ENCODE measurements at places on chromosomes 6 and 20.

DNA sequence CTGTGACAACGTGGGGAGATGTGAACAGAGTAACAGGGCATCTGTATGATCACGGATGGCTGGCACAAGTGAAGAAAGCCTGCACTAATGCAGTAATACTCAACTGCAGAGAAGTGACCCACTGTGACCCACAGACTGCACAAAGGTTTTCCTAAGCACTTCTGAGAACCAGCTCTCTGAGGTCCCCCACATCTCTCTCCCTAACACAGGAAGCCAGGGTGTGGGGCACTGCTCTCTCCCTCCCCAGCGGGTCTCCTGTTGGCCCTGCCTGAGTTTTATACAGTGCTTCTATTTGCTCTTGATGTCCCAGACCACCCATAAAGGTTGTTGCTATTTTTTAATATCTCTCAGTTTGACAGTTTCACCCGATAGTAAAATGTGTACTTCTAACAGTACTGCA lies 11.3 kb downstream of the APMAP start:
- no peak for DNase-seq

DNA sequence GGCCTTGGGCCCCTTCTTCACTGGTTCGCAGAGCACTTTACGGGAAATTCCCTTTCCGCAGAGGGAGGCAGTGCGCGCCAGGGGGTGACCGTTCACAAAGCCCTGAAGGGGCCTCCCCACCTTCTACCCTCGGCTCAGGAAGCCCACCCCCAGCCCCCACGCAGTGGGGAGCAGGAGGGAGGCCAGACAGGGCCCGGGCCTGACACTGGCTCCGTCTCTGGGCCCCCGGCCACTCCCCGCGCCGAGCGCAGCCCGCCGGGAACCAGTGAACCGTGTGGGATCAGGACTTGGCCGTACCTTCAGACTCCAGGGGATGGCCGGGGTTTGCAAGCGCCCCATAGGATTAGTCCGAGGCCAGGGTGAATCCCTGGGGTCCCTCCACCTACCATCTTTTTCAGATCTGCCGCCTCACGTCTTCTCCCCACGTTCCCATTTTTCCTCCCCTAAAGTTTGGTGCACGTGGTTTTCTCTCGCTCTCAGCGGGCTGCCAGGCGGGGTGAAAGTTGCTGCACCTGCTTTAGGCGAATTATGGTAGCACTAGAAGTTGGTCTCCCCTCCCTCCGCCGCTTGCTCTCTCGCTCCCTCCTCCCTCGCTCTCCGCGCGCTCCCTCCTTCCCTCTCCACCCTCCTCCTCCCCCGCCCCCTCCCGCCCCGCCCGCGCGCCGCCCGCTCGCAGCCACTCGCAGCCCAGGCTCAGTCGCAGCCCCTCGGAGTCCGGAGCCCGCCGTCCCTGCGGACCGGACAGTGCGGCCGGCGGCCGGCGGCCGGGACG lies at the start of gene FOXP4:
FOXP4 (plus strand) TSS at position 679 of the 772 bp plus-strand sequence. CDS start 19,380 bp downstream, outside the sequence.
- peak; percentile 87 for DNase-seq

DNA sequence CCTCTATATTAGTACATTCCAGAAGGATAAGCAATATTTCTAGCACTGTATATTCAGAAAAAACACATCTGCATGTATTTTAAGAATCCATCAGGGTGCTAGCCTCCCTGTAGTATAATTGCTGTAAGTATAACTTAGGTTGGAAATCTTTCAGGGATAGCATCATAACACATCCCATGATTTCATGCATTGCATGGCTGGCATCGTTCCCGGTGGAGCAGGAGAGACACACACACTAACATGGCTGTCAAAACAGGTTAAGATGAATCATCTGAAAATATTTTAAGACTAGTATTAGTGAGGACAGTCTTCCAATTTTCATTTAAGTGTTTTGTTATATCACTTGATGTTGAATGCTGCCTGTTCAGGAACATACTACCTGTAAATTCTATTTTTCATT lies 32.1 kb upstream of the CENPW start:
- DNase-seq, result no peak

DNA sequence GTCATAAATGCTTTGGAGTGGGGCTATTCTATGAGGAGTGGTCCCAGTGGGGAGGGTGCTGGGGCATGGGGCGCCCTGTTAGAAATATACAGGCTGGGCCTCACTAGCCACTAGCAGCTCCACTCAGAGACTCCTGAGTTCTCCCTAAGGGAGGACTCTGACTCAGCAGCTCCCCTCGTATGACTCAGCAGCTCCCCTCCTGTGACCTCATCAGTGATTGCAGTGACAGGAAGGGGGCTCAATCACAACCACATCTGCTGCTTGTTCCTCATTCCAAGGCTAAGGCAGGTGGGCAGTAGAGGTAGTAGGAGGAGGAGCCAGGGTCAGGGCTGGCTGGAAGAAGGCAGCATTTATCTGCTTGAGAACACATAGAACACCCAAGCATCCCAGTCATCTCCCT lies 73.7 kb downstream of the PRND start:
- no peak for DNase-seq

DNA sequence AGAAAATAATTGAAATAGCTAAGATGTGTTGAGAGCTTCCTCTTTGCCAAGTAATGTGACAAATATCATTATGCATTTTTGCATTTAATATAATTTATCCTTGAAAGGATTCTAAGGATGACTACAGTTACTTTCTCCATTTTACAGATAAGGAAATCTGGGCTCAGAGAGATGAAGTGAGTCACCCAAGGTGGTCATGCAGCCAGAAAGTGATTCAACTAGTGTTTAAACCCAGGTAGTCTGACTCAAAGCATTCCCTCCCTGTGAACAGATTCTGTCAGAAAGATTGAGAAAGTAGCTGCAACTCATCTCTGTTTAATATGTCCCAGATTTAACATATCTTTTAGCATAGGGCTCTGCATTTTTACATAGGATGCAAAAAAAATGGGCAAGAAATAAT lies 28.1 kb downstream of the NRSN1 start:
- no peak for DNase-seq

- DNase-seq, result no peak
These were observed 26.8 kb downstream of the ZNF451 start for GRCh38 chr6:57116776-57117175.

DNA sequence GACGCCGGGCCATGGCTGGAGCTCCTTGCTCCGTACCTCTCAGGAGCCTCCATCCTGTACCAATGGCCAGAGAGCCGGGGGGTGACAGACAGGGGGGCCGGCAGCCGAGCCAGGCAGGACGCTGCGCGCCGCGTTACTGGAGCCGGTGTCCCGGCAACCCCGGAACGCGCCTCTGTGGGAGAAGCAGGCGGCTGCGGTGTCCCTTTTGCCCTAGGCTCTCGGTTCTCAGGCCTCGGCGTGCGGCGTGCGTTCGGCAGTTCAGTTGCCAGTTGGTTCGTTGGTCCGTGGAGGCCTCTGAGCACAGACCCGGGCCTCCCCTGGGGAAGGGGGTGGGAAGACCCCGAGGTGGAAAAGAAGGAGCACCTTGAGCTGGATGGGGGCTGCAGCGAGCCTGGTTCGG lies at the start of gene SPATS1:
SPATS1 (plus strand) TSS at position 162 of the 400 bp plus-strand sequence. CDS start 446 bp downstream, outside the sequence.
- no peak for DNase-seq

DNA sequence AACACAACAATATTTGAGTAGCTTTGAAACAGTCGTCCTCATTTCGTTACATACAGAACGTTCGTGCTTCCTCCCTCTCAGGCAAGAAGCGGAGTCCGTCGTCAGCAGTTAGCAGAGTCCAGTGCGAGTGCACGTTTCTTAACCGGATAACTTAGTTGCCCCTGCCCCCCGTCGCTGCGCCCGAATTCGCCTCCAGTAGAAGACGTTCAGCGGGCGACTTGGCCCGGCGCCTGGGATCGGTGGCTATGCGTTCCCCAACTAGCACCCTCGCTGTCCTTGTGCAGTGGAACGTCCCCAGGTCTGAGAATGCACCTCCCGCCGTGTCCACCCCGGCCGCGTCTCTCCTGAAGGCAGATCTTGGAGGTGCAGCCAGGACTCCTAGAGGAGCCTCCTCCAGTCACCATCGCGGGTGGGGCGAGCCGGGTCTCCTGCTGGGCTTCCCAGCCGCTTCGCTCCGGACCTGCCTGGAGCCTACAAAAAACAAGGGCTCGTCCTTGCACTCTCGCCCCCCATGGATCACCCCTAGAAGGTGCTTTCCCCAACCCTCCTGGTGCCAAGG lies 910 bp upstream of the PCSK2 start:
- no peak for DNase-seq

- DNase-seq, result no peak
These were observed 40.3 kb downstream of the UBR2 start for GRCh38 chr6:42604150-42604549.
